ENCODE measurements at places on chromosomes 3 and 15.

GRCh38 chr3:79012530-79012913 is 755.3 kb downstream of the ROBO1 start:
- DNase-seq: no peak

GRCh38 chr15:51144021-51144532 is 49.4 kb upstream of the TNFAIP8L3 start:
- no peak for DNase-seq

DNA sequence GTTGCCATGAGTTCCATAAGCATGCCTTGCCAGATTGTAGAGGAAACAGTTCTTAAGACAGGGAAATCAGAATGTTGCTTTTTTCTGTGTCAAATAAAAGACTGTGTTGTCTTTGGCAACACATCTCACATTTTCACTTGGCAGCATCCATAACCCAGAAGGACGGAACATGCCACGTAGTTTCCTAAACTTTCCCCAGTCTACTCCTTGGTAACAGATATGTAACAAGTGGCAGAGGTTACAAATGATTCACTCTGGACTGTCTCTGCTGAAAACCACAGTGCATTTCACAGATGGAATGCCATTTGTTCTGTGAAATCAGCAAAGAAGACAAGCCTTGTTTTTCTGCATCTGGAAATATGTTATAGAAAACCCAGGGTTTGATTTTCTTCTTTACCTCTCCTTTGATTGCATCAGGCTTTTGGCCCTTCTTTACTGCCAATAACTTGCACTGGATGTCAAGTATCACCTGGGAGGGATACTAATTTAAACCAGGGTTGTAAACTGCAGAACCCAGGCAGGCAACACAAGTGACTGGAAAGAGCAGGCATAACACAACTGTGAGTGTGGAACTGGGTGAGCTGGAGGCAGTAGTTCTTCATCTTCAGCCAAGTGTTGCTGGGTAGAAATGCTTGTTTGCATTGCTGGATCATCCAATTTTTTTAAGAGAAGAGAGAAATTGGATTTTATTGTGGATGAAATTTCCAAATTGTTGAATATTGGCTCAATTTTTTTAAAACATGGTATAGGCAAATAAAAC is 124.4 kb upstream of the FOXB1 start:
- DNase-seq: no peak

DNA sequence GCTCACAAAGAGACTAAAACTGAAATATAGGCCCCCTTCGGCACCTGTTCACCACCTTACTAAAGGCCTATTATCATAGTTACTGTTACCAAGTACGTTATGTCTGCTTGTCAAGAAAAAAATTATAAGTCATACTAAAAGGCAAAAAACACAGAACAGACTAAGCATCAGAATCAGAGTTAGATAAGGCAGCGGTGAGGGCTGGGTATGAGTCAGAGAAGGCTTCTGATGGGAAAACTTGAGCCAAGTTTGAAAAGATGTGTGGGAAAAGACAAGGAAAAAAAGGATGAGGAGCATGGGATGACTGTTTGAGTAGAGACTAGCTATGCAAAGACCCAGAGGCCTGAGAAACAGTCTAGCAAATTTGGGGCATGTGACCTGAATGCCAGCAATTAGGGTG is 387.2 kb upstream of the SGO1 start:
- no peak for DNase-seq

Data from activated CD8-positive, alpha-beta memory T cell treated with anti-CD3 and anti-CD28 coated beads, Interleukin-2, amount 50 U/mL, for 4 hours (primary cell).